ENCODE measurements at places on chromosomes 1 and 21.

DNA sequence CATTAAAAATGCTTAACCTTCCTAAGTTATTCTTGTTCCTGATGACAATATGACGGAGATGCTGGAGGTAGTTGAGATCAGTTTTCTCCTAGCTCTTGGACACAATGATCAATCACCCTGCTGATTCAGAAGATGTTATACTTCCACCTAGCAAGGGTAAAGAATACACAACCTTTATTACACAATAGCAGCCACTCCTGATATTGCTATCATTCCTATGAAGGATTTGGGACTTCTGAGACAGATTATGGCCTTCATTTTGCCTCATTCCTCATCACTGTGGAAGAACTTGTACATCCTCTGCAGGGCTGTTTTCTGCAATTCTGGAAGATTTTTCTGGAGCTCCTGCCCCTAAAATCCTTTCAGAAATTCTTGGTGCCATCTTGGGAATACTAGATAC is 47.8 kb downstream of the GIPC2 start:
- DNase-seq = no peak

- no peak for DNase-seq
Observed at GRCh38 chr1:89451011-89451410, 73.6 kb upstream of the LRRC8B start.

- no peak for DNase-seq
Observed at GRCh38 chr1:53644909-53645689, 93.9 kb downstream of the GLIS1 start.

- no peak for DNase-seq
Observed at GRCh38 chr1:55938376-55938850, 641.0 kb downstream of the PLPP3 start.

- no peak for DNase-seq
Observed at GRCh38 chr21:35753308-35753707, 307.0 kb downstream of the SETD4 start.

DNA sequence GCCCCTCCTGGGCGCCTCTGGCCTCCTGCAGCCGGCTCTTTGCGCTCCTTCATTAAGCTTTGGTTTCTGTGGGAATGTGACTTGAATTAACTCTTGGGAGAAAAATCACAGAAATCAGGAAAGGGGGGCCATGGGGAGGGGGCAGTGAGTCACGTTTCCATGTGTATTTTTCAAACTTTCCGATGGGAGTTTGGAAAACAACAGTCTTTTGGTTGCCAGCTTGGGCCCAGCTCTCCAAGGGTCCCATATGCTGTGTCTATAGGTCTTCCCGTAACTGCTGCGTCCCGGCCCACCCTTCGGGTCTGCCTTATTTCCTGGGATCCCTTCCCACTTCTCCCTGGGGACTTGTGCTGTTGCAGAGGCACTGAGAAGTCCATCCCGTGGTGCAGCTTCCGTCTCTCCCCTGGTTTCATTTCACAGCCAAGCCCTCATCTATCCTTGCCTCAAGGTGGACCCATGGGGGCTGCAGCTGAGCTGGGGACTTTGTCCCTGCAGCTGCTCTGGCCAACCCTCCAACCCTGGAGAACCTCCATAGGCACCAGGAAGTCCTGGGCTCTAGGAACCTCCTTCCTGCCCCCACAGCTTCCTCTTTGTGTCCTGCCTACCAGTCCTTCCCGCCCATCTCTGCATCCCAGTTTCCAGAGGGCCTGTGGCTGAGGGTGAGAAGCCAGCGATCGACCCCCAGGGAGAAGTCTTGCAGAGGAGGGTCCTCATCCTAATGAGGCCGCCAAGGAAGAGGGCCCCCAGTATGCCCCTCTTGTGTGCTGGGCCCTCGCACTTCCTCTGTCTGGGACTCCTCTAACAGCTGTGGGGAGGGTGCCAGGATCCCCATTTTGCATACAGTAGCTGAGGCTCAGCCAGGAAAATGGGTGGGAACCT is 11.6 kb upstream of the LMNA start:
- no peak for DNase-seq

DNA sequence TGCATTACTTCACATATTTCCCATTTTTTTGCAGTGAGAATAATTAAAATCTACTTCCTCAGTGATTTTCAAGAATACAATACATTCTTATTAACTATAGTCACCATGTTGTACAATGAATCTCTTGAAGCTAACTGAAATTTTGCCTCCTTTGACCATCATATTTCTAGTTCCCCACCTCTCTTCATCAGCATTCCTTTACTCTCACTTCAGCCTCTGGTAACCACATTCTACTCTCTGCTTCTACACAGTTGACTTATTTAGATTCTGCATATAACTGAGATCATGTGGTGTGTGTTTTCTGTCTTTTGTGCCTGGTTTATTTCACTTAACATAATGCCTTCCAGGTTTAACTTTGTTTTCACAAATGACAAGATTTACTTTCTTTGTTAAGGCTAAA is 304.4 kb upstream of the LYPLAL1 start:
- no peak for DNase-seq

DNA sequence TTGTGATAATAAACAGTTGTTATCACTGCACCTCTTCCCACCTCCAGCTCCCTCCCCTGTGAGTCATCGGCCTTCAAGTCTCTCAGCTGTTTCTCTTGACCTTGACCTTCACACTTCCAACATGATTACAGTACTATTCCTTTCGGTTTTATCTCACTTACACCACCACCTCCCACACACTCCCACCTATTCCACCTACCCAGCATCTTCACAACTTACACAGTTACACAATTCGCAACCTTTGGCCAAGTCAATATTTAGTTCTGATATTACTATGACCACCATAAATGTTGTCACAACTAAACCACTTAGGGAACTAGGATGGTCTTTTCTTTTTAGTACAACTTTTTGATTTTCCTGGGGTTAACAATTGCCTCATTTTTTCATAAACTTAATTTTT is 60.2 kb downstream of the RIPK4 start:
- DNase-seq = no peak

DNA sequence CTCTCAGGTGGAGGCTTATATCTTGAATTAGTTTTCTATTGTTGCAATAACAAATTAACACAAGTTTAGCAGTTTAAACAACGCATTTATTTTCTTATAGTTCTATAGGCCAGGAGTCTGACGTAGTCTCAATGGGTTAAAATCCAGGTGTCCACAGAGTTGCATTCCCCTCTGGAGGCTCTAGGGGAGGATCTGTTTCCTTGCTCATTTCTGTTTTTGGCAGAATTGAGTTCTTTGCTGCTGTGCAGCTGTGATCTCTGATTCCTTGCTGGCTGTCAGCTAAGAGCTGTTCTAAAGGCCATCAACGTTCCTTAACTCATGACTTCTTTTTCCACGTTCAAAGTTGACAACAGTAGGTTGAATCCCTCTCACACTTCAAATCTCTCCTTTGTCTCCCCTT is 31.8 kb downstream of the S100A10 start:
- no peak for DNase-seq

GRCh38 chr1:10631121-10631810 is 156.5 kb downstream of the PEX14 start:
- no peak for DNase-seq

DNA sequence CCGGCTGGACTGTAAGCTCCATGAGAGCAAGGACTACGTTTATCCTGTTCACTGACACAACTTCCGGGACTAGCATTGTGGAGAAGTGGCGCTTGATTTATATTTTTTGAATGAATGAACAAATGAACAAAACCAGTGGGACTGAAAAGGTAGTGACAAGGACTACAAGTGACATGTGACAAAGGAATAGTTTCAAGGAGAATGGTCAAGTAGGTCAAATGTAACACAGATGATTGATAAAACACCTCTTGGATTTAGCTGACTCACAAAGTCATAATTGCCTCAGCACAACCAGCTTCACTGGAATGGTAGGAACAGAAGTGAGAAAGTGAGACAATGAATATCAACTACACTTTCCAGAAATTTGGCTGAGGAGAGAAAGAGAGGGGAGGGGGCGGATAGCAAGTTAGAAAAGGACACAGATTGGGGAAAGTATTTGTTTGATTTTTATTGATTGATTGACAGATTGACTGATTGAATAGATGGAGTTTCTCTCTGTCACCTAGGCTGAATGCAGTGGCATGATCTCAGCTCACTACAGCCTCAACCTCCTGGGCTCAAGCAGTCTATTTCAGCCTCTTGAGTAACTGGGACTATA is 14.2 kb downstream of the MTF1 start:
- DNase-seq = no peak

DNA sequence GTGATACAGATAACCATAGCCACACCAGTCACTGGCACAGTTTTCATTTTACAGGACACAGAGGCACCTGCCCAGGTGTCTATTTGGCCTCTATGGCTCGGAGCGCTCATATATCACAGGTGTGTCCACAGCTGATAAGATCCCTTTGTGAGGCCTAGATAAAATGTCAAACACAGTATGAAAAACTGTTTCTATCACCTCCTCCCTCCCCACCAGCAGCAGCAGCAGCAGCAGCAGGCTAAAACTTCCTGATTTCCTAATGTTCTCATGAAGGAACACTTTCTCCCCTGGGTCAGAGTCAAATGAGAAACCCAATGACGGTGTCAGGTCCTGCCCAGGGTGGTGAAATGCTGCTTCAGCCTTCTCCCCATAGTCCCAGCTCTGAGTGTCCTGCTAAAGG is 24.4 kb downstream of the ELAPOR1 start:
- no peak for DNase-seq

GRCh38 chr1:24155011-24155782 is 12.3 kb upstream of the IL22RA1 start:
- DNase-seq = no peak

DNA sequence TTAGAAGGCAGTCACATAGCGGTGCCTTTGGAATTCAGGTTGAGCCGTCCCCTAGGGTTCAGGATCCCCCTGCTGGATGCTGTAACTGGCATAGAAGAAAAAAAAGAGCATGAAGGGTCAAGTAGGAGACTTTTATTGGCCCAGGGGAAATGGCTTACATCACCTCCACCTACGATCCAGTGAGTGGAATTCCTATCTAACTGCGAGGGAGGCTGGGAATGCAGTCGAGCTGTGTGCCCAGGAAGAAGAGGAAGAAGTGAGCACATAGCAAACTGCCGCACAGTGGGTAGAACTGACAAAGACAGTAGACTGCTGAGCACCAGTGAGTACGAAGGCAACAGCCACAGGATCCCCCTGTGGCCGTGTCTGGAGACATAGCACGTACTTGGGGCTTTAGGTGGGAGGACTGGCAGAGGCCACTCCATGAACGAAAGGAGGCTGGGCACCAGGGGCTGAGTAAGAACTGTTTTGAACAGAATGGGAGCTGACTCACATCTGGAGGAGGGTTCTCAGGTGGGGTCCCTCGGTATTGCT is 79.2 kb downstream of the RNF220 start:
- no peak for DNase-seq

DNA sequence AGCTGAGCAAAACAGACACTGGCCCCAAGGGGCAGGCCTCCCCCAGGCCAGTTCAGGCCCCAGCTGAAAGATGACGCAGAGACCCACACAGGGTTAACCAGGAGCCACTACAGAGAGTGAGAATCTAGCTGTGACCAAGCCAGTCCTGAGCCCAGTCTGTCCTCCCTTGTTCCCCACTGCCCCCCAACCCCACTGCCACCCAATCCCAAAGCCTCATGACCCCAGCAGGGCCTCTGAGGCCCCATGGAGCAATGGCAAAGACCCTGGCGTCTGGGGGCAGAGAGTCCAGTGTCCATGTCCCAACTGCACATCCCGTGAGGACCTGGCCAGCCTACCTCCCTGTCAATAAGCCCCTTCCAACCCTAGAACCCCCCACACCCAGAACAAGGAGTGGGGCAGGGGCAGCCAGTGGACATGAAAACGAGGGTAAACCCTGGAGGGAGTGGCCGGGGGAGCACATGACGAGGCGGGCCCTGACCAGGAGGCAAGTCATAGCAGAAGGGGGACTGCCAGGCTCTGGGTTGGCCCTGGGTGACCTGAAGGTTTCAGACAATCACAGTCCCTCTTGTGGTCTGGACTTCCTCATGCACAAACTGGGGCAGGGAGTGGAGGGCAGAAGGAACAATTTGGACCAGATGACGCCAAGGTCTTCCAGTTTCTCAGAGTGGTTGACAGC is 100.5 kb downstream of the GLIS1 start:
- DNase-seq = no peak

DNA sequence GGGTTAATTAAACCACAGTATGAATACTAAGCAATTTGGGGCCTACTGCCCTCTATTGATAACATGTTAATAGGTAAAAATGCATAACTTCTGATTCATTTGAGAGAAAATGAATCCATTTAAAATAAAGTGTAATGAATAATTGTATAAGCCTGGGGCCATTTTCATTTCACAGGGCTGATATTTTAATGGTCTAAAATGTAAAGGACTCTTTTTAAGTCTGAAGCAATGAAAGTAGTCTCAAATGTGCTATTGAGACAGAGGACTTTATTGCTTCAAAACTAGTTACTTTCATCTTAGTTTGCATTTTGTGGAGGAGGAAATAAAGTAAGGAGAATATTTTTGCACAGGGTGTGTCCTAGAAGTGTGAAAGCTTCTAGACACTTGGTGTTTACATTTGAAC is 155.4 kb downstream of the TLR5 start:
- DNase-seq = no peak

- DNase-seq = no peak
Observed at GRCh38 chr1:14599183-14599791, 802 bp downstream of the KAZN start.

DNA sequence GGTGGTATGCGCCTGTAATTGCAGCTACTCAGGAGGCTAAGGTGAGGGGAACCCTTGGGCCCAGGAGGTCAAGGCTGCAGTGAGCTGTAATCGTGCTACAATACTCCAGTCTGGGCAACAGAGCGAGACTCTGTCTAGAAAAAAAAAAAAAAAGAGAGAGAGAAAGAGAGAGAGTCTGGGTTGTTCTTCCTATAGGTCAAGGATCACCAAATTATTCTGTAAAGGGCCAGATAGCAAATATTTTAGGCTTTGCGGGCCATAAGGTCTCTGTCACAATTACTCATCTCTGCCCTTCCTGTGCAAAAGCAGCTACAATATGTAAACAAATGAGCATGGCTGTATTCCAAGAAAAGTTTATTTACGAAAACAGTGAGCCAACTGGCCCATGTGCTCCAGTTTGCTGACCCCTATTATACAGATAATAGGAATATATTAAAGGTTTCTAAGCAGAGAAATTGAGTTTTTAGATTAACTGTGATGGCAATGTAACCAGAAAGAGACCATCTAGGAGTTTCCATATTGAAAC is 2.1 kb downstream of the SASS6 start:
- no peak for DNase-seq

GRCh38 chr1:191870490-191870889 is 287.8 kb upstream of the RGS18 start:
- DNase-seq = no peak

DNA sequence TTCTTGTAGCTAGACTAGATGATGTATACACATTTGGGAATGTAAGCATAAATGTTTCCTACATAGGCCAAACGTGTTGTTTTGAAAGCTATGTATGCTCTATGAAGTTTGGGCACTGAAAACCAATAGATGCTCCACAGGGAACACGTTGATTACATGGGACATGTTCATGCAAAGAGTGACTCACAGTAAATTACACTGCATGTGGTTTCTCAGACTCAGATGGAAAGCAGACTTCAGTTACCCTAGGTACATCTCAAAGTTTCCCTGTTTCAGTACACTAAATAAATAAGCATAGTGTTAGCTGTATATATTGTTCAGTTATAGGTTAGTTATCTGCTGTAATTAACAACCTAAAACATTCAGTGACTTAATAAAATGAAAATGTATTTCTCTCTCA is 301.9 kb upstream of the RUNX1 start:
- no peak for DNase-seq

GRCh38 chr1:162367772-162368171 is 8.9 kb downstream of the SPATA46 start:
- DNase-seq = no peak

- DNase-seq = no peak
Observed at GRCh38 chr1:231936983-231937775, 310.6 kb downstream of the DISC1 start.

Measured in BJ (cell line).